Substantia nigra (tissue), 51 donors: ENCODE measurements at places on chromosomes 2 and 18.

DNA sequence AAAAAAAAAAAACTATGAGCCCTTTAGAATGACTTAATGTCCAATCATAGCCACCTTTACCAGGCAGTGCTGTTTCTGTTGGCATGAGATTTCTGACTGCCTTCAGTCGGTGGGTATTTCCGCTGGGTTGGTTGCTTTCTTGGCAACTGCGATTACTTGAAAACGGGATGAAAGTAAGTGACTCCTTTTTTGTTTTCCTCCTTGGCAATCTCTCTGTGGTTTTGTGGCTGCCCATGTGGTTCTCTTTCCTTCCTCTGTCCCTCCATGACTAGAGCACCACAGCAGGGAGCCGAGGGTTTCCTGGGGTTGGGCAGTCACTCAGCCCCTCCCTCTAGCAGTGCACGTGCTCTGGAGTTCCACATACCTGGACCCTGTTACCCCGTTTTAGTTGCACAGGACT is 112.1 kb downstream of the KLHL29 start:
- no peak for DNase-seq

DNA sequence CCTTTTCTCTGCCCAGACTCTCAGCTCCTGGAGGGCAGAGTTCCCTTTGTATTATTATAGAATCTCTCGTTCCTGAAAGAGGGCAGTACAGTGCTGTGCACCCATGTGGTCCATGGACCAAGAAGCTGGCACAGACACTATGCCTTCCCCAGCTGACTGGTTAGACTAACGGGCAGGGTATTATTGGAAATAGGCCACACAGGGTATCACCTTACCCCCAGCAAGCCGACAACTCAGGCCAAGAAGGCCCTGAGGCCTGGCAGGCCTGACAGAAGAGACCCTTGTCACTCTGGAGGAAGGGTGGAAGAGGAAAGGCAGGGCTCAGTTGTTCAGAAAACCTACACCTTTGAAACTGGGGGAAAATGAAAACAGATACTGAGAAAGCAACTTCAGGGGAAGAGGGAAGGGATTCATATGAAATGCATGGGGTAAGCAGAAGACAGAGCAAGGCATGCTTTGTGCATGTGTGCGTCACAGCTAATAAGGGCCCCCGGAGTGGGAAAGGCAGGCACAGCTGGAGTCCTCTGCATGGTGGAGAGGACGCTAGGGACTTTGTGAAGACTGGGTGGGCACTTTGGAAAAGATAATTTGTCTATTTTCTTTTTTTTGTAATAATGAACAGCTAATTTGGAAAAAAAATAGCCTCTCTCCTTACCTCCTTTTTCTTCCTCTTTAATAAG is 476.8 kb upstream of the CELF4 start:
- DNase-seq = no peak

DNA sequence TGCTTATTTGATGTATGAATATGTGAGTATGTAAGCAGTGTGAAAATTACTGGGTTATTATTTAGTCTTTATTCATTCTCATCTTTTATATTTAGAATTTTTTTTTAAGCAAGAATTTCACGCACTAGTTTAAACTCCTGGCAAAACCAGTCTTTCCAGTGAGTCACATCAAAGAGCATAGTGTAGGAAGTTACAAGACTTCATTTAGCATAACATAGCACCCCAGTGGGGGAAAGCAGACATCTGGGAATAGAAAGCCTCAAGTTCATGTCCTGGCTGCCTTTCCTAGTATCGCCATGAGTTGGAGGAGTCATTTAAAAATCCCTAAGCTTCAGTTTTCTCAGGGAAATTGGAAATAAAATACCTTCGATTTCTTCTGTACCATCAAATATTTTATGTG is 408.3 kb downstream of the NUP35 start:
- no peak for DNase-seq

DNA sequence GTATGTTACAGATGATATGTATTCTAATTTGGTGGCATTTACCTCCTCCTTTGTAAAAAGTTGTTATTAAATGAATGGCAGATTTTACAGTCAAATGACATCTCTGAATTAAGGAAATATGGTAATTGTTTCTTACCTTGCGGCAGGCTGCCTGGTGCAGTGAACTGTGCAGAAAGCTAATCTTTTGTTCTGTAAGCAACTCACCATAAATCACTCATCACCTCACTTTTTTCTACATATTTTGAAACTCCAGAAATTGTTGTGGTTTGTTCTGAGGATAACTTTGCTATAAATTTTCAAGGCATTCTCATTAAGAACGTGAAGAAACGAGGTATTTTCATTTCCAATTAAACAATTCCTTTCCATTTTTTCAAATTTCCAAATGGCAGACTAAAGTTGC is 52.7 kb downstream of the ST6GAL2 start:
- DNase-seq = no peak

DNA sequence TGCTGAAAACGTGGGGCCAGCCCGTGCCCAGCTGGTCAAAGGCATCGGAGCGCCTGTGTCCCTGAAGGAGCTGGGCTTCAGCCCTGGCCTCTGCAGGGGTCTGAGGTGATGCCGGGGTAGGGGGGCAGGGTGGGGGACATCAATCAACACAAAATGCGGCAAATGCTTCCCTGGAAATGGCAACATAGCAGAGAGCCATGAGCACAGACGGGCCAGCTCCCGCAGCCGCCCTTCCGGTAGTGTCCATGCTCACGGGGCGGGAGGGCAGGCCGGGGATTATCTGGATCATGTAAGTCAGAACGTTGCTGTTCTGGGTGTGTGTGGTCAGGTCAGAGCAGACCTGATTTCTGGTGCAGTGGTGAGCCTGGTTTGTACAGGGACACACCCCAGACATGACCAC is 56.5 kb upstream of the TWIST2 start:
- DNase-seq = no peak

DNA sequence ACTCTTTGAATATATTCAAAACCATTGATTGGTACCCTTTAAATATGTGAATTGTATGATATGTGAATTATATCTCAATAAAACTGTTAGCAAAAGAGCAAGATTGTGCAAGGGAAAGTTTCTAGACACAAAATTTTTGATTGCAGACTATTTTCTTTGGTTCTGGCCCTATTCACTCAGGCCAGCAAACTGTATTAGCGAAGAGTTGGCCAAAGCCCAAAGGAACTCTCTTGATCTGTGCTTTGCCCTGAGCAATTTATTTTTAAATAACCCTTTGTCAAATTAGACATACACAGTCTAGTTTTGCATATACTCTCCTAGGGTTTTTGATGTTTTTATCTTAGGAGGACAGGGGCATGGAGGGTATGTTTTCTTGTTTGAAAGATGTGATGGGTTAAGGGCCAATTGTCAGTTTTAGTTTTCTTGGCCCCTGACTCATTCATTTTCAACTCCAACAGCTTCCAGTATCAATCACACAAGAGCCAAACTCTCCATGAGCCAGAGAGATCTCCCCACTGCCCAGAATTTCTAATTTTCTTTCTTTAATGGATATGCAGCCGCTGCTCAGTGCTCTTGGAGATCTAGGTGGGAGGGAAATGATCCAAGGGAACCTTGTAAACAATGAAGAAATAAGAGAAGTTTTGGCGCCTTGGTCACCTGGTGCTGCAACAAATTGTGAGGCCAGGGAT is 231.5 kb downstream of the SRBD1 start:
- DNase-seq = no peak

DNA sequence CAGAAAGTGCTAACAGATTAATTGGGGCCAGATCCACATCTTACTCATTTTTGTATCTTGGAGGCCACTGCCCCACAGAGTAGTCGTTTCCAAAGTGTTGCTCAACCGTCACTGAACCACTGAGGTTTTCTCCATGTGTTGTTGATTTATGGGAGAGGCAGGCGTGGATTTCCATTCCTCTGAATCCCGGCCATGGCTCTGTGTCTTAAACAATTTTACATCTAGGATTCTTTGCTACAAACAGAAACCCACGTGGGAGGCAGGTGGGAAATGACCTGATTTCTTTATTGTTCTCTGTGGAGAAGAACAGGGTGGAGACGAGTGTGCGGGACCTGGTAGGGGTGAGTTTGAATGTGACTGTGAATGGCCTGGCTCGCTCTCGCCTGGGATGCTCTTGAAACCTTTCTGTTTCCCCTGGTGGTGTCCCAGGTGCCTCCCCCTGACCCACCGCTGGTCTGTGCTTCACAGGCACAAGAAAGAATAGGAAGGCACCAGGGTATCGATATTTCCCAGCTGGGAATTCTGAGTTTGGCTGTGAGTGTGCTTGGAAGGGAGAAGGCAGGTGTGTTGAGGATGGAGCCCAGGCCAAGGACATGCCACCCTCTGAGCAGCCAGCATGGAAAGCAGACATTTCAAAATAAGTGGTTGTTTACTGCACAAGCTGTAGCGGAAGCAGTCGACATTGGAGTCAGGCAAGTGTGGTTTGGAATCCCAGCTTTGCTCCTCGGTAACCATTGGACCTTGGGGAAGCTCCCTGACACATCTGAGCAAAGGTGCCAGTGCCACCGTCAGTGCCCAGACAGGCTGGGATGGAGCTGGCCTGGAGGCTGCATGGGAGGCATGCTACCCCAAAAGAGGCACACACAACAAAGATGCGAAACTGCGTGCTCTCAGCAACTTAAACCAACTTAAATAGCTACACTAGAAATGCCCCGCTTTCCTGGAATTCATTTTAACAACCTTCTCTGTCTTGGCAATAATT is 50.0 kb downstream of the LPIN1 start:
- DNase-seq = no peak

GRCh38 chr2:210928714-210929113 is 372.3 kb downstream of the CPS1 start:
- no peak for DNase-seq

DNA sequence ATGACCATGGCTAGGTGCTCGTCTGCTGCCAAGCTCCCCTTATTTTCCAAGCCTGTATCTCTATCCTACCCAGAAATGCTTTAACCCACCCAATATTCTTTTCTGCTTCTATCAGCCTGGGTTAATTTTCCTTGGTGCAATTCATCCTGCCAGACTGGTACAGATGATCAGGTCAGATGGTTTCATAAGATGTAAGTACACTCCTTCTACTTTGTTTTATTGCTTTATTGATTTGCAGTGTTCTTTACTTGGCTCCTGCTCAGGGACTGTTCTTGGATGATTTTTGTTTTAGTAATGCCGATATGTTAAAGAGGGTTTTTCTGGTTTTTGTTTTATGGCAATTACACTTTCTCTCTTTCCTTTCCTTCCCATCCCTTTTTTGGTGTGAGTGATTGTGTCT is 2.4 kb upstream of the SGO2 start:
- DNase-seq = no peak

DNA sequence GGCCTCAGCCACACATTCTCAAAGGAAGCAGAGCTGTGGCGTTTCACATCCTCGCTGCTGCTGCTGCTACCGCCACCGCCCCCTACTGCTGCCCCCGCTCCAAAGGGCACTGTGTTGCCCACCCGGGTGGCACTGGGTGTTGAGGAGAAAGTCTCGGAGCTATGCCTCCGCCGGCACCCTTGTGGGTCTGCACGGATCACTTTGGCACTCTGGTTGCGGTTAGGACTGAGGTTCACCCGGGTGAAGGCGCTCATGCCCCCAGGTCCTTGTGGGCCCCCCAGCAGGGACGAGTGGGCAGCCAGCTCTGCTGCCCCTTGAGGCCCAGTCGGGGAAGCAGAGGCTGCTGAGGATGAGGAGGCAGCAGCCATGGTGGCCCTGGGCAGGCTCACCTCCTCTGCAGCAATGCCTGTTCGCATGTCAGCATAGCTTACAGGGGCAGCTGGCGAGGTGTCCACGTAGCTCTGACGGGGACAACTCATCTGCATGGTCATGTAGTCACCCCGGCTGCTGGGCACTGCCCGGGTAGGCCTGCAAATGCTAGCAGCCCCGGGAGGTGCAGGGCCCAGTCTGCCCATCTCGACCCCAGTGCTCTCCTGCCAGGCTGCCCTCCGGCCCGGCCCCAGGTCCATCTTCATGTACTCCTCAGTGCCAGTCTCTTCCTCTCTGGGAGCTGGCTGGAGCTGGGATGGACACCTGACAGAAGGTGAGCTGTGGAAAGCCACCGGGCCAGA is 4.2 kb downstream of the IRS1 start:
- no peak for DNase-seq

DNA sequence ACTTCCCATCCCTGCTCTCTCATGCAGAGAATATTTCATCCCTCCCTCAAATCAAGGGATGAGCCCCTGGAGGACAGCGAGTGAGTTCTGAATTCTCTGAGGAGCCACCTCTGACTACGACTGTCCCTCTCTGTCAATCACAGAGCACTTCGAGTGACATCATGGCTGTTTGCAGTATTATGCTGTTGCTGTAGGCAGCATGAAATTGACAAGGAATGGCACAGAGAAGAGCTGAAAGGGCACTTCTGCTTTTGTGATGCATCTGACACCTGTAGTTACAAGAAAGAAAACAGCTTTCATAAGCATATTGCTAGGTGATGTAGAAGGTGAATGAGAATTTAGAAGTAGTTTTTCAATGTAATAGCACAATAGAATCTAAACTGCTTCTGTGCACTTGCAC is 166.9 kb downstream of the ARHGAP15 start:
- no peak for DNase-seq

DNA sequence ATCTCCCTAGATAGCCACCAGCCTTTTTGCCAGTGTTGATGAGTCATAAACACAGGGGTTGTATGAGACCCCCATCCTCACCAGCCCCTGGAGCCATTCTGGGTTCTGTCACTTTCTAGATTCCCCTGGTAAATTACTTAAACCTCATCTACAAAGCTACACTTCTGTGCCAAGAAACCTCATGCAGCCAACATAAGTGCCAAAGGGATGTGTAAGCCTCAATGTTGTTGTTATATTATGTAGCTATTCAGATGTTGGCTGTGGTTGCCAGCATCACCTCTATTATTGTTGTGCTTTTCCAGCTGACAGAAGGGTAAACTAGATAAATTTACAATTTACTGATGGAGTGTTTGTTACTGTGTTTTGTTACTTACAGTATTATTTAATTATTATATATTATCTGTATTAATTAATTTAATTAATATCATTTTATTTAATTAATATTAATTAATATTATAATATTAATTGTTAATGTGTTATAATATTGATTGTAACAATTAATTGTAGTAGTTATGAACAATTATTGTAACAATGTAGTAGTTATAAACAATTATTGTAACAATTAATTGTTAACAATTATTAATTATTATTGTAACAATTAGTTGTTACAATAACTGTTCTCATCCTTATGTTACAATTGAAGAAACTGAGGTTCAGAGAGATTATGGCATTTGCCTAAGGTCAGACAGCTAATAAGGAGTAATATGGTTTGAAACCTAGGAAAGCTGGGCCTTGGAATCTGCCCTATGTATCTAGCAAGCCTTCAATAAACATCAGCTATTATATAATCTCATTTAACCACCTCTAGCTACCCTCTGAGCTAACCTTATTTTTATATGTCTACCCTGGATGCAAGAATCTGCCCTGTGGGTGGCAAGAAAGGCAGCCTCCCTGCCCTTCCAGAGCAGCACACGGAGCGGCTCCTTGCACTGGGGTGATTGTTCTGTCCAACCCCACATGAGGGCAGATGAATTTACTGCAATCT is 36.1 kb downstream of the PSTPIP2 start:
- DNase-seq = no peak
